ENCODE measurements at places on chromosomes 3 and 15. TPM values are rescaled to one million over a fixed set of nuclear protein-coding genes. Genes with fewer than 3 reads are reported as not detected.

The CFAP92 gene
- total RNA-seq, result 0.09 TPM

DNA sequence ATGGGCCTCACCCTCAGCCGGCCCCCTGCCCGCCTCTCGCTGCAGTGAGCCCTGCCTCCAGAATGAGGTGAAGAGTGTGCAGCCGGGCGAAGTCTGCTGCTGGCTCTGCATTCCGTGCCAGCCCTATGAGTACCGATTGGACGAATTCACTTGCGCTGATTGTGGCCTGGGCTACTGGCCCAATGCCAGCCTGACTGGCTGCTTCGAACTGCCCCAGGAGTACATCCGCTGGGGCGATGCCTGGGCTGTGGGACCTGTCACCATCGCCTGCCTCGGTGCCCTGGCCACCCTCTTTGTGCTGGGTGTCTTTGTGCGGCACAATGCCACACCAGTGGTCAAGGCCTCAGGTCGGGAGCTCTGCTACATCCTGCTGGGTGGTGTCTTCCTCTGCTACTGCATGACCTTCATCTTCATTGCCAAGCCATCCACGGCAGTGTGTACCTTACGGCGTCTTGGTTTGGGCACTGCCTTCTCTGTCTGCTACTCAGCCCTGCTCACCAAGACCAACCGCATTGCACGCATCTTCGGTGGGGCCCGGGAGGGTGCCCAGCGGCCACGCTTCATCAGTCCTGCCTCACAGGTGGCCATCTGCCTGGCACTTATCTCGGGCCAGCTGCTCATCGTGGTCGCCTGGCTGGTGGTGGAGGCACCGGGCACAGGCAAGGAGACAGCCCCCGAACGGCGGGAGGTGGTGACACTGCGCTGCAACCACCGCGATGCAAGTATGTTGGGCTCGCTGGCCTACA, 8.5 kb downstream of the GRM2 start:
- no peak overlapping the region for H3K4me3 ChIP-seq
- H3K27ac ChIP-seq, result no peak overlapping the region
- no peaks in the 10 kb centered on the region for H3K27me3 ChIP-seq
- DNase-seq, result no peak

- H3K4me3 ChIP-seq, result no peak overlapping the region
- H3K27me3 ChIP-seq, result no peaks in the 10 kb centered on the region
- H3K36me3 ChIP-seq, result no peaks in the 10 kb centered on the region
- DNase-seq, result no peak
- no peak overlapping the region for H3K27ac ChIP-seq
Measured at GRCh38 chr3:117752984-117753717, 1043.6 kb downstream of the TUSC7 start.

DNA sequence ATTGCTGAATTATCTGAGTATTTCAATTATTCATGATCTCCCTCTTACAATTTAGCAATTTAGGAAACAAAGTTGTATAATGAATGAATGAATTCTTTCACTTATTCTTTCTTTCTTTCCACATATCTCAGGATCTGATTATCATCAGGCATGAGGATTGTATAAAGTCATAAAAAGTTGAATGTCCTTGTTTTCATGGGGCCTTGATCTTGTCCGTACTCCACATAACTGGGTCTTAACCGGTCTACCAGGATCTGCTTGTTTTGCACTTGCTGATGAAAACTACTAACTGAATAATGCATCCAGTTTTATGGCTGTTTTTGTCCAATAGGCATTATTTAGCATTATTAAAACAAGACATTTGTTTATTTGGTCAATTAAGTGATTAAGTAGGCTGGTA, 12.6 kb downstream of the C3orf85 start:
- no peak for DNase-seq
- H3K27ac ChIP-seq, result no peak overlapping the region
- H3K4me1 ChIP-seq, result peaks cover 3% of the 10 kb centered on the region
- H3K27me3 ChIP-seq, result no peaks in the 10 kb centered on the region

- H3K27me3 ChIP-seq, result no peaks in the 10 kb centered on the region
- no peak for DNase-seq
- H3K36me3 ChIP-seq, result no peaks in the 10 kb centered on the region
- no peak overlapping the region for H3K27ac ChIP-seq
- no peak overlapping the region for H3K4me3 ChIP-seq
Measured at GRCh38 chr3:122014741-122015140, 7.3 kb downstream of the ILDR1 start.

GRCh38 chr3:128274837-128275236, 121.6 kb downstream of the EEFSEC start:
- H3K4me3 ChIP-seq, result no peak overlapping the region
- no peaks in the 10 kb centered on the region for H3K4me1 ChIP-seq
- no peak for DNase-seq

DNA sequence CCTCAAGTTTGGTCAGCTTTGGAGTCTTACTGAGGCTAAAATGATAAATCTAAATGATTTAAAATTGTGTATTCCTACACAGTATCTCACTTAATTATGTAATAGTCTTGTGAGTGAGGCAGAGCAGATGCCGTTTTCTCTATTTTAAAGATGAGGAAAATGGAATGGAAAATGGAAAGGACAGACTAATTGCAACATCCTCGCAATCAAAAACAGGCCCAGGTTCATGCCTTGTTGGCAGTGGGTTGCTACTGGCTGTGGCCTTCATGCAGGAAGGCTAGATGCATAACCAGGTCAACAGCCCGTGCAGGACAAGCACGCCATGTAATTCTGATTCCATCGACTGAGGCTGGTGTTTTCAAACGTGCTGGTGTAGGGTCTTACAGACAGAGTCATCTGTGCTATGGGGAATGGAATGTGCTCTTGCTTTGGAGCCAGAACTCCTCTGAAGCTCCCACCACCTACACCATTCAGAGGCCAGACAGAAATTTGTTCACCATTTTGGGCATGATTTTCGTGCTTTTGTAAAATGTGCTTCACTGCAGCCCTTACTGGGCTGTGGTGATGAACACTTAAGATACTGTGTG, 37.9 kb downstream of the MLH1 start:
- H3K4me1 ChIP-seq, result no peaks in the 10 kb centered on the region
- H3K27ac ChIP-seq, result peak overlapping the region; percentile 62
- peaks cover 3% of the 10 kb centered on the region for H3K36me3 ChIP-seq
- H3K27me3 ChIP-seq, result no peaks in the 10 kb centered on the region
- DNase-seq, result no peak

The ECE2 gene
- not detected for total RNA-seq

The MFSD1 gene
- total RNA-seq, result 31.6 TPM

DNA sequence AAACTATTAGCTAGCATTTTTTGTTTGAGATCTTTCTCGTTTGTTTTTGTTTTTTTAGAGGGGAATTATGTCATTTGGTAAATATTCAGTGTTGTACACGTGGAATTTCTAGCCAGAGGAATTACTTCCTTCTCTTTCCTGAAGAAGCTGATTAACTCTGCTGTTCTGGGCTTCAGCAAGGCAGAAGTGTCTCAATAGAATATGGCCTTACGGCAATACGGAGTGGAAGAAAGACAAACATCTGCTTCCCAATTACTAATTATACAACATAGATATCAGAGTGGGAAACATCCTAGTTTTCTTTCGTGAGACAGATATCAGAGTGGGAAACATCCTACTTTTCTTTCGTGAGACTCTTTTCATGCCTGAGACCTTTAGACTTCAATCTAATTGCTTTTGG, 11.9 kb downstream of the P3H2 start:
- H3K4me3 ChIP-seq, result no peak overlapping the region
- H3K36me3 ChIP-seq, result no peaks in the 10 kb centered on the region
- no peak for DNase-seq
- no peak overlapping the region for H3K27ac ChIP-seq
- no peaks in the 10 kb centered on the region for H3K27me3 ChIP-seq
- no peaks in the 10 kb centered on the region for H3K4me1 ChIP-seq

The IGSF10 gene
- total RNA-seq, result 0.19 TPM

The AADAC gene
- total RNA-seq, result 160 TPM

DNA sequence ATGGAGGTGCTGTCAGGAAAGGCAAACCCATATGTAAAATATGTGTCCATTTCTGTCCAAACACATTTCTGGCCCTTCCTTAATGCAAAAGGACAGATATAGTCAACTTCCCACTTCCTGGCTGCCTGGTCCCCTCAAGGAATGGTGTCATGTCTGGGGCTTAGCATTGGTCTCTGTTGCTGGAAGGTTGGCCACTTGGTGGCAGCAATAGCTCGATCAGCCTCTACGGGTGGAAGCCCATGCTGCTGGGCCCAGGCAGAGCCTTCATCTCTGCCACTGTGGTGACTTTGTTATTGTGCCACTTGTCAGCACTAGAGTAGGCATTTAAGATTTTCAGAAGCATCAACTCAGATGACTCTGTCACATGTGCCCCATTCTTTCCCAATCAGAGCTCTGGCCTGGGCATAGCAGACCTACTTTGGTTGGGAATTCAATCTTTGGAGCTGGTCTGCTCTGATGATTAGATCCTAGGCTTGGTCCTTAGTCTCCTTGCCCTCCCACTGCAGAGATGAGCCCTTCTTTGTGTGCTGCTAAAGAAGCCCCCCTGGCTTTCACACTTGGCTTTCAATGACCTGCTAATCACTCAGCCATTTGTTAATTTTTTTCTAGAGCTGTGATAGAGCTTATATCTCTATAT, 51.0 kb upstream of the SPSB4 start:
- no peaks in the 10 kb centered on the region for H3K4me1 ChIP-seq
- peak; percentile 63 for DNase-seq
- no peaks in the 10 kb centered on the region for H3K36me3 ChIP-seq
- H3K4me3 ChIP-seq, result no peak overlapping the region

- no peak for DNase-seq
- H3K36me3 ChIP-seq, result no peaks in the 10 kb centered on the region
- H3K27ac ChIP-seq, result no peak overlapping the region
- no peaks in the 10 kb centered on the region for H3K4me1 ChIP-seq
- no peak overlapping the region for H3K4me3 ChIP-seq
- H3K27me3 ChIP-seq, result no peaks in the 10 kb centered on the region
Measured at GRCh38 chr3:146050691-146051090, 110.3 kb downstream of the PLOD2 start.

The GPR171 gene
- total RNA-seq, result 0.29 TPM
